ENCODE measurements at places on chromosomes 2 and 18.

DNA sequence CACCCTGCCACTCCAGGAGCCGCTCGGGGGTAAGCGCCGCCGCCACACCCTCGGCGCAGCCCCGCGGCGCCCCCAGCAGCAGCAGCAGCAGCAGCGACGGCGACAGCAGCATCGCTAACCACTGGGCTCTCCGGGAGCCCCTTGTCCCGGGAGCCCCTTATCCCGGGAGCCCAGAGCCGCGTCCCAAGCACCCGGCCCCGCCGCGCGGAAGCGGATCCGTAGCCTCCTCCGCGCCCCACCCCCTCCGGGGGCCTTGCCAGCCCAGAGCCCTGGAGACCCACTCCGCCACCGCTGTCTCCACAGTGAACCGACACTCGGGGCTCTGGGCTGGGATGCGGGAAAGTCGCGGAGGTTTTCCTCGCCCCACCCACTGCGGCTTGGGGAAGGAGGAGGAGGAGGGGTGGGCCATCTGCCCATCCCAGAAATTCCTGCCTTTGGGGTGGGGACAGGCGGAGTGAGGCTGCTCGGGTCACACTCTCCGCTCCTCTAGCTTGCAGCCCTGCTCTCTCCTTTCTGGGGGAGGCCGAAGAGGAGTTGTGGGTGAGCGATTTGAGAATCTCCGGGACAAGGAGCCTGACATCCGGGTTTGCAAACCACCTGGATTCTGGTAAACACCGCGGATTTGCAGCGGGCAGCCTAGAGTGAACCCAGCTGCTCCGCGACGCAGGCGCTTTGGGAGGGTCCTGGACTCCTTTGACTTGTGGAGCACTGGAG is at the start of gene PLA2R1:
Gene PLA2R1 (minus strand): TSS at position 324 of the 714 bp plus-strand sequence. CDS start 212 bp downstream, at position 112.
- no peak for DNase-seq

GRCh38 chr2:41657226-41657625 is 390.6 kb upstream of the PKDCC start:
- no peak for DNase-seq

- DNase-seq = no peak
These were observed 2.5 kb upstream of the OSR1 start for GRCh38 chr2:19360966-19361321.

GRCh38 chr18:35276267-35276666 is 13.8 kb downstream of the ZSCAN30 start:
- no peak for DNase-seq

- no peak for DNase-seq
These were observed 23.0 kb upstream of the SMAD2 start for GRCh38 chr18:47953471-47953931.

- DNase-seq = no peak
These were observed 271.5 kb downstream of the EXOC6B start for GRCh38 chr2:72554381-72554780.

- no peak for DNase-seq
These were observed 223.5 kb downstream of the RNF152 start for GRCh38 chr18:61669320-61669719.

DNA sequence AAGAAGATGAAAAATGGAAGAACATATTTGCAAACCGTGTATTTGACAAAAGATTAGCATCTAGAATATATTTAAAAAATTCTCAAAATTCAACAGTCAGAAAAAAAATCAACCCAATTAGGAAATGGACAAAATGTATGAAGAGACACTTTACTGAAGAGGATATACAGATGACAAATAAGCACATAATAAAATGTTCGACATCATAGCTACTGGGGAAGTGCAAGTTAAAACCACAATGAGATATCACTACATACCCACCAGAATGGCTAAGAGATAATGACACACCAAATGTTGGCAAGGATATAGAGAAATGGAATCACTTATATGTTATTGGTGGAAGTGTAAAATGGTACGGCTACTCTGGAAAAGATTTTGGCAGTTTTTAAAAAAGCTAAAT is 11.7 kb upstream of the NUP35 start:
- DNase-seq = no peak

Data from NCI-H1436 (cell line).